ENCODE measurements at places on chromosomes 6 and 20.

- DNase-seq, result peak; percentile 35
Measured at GRCh38 chr6:90406142-90406794, 109.6 kb upstream of the BACH2 start.

GRCh38 chr6:126753606-126754005 lies 364.9 kb upstream of the RSPO3 start:
- no peak for DNase-seq

GRCh38 chr20:15033269-15033668 lies 695.9 kb upstream of the FLRT3 start:
- no peak for DNase-seq

GRCh38 chr6:129236001-129236517 lies 353.1 kb downstream of the LAMA2 start:
- no peak for DNase-seq

DNA sequence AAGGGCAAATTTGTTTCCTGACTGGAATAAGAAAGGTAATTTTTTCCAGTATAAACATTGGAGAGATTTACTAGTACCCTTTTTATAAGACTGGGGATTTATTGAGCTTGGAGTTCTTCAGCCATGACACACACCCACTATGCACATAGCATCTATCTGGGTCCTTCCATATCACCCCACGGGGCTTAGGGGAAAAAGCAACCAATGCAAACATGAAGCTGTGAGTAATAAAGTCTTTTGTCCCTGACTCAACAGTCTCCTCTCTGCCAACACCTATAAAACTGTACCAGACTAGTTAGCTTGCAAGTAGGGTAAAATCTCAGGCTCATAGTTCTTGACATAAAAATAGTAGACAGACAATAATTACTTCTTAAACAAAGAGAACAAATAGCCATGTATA lies 23.4 kb downstream of the COL21A1 start:
- peak; percentile 88 for DNase-seq

- DNase-seq, result peak; percentile 36
Measured at GRCh38 chr6:34912715-34913464, 23.8 kb downstream of the ANKS1A start.

GRCh38 chr20:15675813-15676484 lies 897.3 kb downstream of the KIF16B start:
- no peak for DNase-seq
